GM06990 (cell line): ENCODE measurements at places on chromosomes 2 and 18.

DNA sequence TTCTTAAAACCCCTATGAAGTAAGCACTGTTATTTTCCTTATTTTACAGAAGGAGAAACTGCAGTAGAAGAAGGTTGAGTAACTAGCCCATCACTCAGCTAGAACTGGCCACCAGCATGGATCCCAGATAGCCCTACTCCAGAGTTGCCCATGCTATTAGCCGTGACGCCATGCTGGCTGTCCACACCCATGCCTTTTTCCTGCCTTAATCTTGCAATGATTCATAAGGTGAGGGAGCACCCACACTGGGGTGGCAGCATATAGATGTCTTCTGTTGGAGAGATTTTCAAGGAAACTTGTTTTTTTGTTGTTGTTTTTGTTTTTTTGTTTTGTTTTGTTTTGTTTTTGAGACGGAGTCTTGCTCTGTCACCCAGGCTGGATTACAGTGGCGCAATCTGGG lies 204.1 kb upstream of the HAAO start:
- DNase-seq, result no peak

DNA sequence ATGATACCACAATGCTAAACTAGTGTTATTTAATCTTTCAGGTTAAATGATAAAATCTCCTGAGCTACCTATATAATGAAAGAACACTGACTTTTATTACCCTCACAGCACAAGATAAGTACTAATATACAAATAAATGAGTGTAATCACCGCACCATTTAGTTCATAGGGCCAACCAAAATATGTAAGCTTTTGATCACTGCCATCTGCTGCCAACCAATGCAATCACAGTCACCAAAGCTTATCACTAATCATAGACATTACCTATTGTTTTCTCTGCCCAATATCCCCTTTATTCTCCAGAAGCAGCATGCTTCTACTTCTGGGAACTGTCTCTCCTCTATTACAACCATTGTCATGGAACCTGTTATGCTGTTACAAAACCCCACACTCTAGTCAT lies 151.6 kb upstream of the LRATD1 start:
- no peak for DNase-seq

DNA sequence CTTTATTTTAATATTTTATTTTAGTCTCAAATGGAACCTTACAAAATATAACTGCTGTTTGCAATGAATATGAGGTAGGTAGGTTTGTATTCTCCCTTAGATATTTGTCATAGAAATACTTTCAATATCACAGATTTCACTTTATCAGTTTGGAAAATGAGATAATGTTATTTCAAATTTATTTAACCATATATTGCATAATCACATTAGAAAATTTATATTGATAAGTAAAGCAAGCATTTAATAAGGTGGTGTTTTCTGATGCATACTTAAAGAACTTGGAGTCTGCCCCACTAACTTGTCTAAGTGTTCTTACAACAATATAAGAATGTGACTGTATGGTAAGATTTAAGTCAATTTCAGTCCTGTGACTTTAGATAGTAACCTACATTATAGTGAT lies 85.1 kb downstream of the UBE2E3 start:
- DNase-seq, result no peak

GRCh38 chr18:10053861-10054260 lies 140.0 kb downstream of the VAPA start:
- DNase-seq, result no peak

DNA sequence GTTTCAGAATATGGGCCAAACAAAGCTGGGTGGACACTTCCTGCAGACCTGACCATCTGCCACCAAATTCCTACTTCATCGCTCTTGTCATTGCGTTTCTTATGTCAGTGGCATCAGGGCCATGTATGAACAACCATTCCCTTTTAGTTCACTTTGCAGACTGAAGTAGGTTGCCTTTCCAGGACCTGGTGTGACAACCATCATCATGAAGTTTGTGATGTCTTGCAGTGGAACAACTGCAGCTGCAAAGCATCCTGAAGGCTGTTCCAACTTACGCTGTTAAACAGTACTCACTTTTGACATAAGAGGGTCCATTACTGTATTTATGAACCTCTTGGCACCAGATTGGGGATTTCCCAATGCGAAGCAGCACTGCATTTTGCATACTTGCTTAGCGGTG lies 511.6 kb downstream of the ARHGAP15 start:
- no peak for DNase-seq

- DNase-seq, result no peak
Observed at GRCh38 chr2:112833976-112834375, 2.6 kb downstream of the IL1B start.

- no peak for DNase-seq
Observed at GRCh38 chr2:188937228-188938220, 36.6 kb upstream of the COL3A1 start.
